ENCODE measurements at places on chromosomes 7 and 10.

- DNase-seq, result no peak
Observed at GRCh38 chr7:127988751-127989150, 42.5 kb downstream of the LRRC4 start.

DNA sequence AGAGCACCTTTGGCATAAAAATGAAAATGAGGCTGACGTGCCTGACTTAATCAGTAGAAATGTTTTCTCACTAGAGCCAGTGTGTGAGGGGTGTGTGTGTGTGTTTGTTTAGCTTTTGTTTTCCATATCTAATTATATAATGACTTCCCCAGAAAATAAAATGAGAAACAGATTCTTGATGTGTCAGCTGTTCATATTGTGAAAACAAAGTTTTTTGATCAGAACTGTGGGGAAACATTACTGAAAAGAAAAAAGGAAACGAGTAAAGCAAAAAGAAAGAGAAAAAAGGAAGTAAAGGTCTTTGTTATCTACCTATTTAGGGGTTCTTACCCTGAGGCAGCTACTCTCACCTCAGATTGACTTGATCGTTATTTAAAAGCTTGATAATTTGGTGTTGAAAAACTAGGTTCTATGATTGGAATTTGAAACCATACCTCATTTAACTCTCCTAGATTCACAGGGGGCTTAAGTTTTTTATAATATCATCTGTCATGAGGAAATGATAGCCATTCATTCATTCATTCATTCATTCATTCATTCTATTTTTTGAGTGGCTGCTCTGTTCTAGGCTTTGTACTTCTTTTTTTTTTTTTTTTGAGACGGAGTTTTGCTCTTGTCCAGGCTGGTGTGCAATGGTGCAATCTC is 58.0 kb downstream of the CREM start:
- no peak for DNase-seq

DNA sequence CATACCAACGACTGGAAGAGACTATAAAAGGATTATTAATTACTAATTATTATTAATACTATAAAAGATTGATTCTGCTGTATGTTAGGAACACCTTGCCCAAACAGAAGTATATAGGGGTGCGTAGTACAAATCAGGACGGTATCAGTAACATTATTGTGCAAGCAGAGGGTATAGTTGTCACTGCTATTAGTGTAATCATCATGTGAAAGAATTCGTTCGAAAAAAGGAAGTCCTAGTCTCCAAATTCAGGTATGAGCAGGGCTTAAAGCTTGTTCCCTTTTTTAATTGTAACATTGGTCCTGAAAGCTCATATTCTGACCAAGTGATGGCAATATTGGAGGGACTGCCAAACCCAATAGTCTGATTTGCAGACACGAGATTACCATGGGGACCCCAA is 81.8 kb downstream of the THSD7A start:
- DNase-seq, result no peak

GRCh38 chr7:117665368-117665767 is 185.5 kb downstream of the CFTR start:
- DNase-seq, result no peak

- no peak for DNase-seq
Observed at GRCh38 chr10:74337330-74338016, 186.5 kb downstream of the ADK start.

DNA sequence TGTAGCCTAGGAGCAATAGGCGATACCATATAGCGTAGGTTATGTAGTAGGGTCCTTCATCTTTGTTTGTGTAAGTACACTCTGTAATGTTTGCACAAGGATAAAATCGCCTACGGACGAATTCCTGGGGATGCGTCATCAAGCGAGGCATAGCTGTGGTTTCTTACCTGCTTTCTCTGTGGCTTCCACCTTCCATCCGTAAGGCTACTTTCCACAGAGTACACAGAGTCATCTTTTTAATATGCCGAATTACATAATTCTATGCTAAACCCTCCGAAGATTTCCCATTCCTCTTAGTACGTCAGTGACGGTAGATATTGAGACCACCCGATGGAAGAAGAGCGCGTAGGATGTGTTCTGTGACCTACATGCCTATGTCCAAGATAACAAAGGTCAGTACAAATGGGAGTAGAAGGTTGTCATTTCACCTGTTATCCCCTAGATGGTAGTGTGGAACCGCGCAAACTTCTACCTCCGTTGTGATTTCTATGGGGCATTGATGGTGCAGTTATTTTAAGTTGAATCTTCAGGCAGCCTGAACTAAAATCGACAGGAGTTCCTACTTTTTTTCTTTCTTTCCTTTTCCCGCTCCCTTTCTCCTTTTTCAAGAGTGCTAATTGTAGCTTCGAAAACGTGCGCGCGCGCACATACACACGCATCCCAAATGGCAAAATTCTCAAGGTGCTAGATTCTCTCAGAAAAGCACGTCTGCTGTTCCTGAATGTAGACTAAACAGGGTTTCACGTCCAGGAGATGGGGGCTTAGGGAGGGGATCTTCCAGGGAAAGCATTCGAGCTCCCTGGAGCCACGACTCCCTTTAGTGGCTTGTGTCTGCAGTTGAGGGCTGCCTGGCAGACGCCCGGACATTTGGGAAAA is 111.7 kb upstream of the MBL2 start:
- peak; percentile 2 for DNase-seq

- no peak for DNase-seq
Observed at GRCh38 chr10:118802126-118802793, 47.5 kb upstream of the CACUL1 start.

DNA sequence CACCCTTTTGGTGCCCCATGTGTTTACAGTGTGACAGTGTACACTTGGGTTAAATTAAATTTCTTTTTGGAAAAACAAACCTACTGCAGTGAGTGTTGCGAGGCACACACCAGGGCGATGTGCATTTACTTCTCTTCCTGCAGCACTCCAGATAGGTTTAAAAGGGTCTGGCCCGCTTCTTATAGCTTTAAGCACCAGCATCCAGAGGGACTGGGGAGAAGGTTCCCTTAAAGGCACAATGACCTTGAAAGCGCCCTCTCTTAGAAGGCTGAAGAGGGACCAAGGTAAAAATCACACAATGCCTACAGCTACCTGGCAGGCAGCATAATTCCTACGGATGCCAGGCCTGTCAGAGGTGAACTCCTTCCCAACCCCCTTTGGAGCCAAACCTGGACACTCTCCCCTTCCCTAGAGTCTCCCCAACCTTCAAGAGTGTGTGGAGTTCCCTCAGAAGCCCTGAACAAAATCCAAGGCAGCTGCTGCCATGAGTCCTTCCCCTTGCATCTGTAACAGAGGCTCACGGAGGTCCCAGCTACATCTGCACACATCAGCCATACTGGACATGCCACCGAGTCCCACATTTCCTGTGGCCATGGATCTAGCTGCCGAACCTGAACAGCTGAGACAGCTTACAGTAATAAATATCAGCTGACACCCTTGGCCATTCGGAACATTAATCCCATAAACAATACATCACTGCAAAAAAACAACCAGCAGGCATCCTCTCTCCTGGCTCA is 33.2 kb downstream of the TRIM8 start:
- no peak for DNase-seq

DNA sequence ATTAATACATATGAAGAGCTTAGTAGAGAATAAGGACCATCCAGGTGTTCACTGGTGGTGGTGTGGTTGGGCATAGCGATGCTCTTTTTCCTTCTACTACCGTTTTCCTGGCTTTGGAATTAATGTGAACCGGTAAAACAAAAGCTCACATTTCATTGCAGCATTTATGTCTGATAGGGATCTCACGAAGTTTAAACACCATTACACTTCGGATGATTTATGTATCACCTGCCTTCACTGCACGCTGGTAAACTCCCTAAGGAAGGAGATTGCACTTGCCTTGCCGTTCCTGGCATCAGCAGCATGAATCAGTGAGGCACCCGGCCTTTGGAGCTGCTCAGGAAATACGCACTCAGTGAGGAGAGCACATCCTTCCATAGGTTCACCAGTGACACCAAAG is 47.5 kb downstream of the WIPF3 start:
- no peak for DNase-seq

DNA sequence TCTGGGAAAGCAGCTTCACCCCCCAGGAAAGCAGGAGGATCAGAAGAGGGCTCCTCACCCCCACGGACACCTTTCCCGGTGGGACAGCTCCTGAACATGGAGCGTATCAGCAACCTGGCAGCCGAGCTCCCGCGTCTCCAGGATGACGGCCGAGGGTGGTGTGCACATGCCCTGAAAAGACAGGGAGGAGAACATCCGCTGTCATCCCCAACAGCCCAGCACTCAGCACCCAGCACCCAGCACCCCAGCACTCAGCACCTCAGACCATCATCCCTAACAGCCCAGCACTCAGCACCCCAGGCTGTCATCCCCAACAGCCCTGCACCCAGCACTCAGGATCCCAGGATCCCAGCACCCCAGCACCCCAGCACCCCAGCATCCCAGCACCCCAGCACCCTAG is 3.9 kb upstream of the CFAP46 start:
- DNase-seq, result no peak

DNA sequence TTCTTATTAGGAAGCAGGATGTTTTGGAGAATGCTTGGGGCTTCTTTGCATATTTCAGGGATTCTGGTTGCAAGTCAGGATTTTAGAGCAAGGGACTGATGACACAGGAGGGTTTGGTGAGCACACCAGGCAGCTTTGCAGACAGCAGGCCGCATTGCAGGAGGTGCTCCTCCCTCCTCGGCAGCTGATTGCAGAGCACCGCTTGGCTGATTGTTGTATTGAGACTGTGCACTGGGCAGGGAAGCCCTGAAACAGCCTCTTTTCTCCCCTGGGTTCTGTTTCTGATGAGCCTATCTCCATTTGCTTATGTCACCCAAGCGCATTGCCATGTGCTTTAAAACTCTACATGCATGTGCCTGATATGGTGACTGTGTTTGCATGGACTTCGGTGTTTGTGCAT is 769.6 kb downstream of the GRID1 start:
- DNase-seq, result no peak

DNA sequence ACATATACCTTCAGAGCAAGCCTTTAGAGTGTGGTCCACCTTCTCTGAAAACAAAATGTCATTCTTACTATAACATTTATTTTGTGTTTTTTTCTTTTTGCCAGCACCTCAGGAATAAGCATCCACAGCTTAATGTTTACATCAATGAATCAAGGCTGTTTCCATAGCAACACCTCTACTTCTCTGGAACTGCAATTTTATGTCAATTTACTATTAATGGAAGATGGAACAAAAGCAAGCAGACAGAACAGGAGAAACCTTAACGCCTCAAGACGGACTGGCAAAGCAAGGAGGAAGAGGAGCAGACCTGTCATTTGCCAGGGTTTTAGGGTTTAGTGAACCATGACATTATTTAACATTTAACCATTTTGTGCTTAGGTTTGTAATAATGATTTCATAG is 63.1 kb downstream of the PRR15 start:
- DNase-seq, result no peak

DNA sequence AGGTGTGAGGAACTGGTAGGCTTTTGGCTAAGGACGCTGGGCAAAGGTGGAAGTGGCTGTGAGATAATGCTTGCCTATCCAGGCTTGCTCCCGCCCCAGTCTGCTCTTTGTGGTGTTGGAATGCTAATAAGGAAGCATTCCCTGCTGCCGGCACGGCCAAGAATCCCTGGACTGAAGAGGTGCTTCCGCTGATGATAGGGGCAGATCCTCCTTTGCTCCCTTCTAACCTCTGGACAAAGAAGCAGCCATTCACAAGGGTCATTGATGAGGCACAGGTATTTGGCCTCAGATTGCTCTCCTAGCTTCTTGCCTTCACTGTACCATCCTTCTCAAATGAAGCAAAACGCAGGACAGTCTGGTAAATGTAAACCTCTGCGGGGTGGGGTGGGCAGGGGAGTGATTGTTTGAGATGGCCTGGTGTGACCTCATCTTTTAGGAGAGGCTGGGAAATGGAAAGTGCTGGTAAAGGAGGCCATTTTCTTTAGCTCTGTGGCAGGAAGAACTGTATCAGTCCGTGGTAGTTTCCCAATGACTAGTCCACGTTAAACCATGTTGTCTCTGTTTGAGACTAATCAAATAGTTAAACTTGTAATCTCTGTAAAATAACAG is 1.7 kb downstream of the PGAM1 start:
- DNase-seq, result no peak

DNA sequence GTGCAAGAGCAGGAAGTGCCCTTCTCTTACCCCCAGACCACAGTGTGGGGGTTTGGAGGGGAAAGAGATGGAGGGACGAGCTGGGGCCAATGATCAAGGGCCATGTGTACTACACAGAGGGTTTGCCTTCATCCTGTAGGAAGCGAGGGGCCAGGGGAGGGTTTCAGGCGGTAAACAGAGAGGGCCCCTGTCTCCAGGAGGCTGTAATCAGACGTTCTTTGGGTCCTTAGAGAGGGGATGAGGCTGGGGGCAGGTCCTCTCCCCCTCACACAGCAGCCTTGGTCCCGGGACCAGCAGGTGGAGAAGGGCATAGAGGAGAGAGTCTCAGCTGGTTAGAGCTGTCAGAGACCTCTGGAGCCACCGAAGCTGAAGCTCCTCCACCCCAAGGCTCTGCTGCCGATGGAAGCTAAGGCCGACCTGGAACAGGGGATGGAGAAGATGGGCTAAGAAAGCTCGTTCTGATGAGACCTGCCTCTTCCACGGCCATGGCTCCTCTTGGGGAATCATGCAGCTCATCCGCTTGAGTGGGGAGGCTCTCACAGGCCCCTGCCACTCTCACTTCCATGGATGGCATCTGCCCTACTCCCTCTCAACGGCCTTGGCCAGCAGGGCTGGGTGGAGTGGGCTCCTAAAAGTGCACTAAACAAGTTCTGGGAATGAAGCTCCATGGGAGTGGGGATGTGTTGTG is 3.5 kb downstream of the LOXL4 start:
- no peak for DNase-seq

- no peak for DNase-seq
Observed at GRCh38 chr7:36262309-36263094, 109.4 kb downstream of the EEPD1 start.

DNA sequence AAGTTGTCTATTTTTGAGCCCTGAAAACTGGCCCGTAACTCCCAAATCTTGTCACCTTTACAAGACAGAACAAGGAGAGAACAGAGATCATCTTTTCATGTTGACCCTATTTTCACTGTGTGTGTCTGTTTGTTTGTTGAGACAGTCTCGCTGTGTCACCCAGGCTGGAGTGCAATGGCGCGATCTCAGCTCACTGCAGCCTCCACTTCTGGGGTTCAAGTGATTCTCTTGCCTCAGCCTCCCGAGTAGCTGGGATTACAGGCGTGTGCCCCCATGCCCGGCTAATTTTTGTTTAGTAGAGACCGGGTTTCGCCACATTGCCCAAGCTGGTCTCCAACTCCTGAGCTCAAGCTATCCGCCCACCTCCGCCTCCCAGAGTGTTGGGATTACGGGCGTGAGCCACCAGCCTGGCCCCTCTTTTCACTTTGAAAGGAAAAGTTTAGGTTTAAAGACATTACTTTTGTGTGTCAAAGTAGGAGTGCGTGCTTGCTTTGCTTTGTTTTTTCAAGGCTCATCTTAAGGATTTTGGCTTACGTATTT is 32.1 kb downstream of the FOXK1 start:
- DNase-seq, result no peak

DNA sequence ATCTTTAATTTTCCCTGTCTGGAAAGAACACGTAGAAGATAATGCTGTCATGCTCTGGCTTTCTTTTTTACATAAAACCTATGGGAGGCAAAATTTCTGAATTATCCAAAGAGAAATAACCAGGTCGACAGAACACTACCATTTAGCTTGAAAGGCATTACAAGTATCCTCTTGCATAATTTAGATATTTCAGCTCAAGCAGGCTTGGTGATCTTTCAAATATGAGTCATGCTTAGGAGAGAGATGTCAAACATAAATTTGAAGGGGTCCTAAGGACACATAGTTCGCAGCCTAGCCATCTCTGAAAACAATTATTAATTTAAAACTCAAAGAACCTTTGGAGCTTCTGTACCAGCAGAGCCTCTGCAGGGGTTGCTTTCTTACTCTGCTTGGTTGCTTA is 100.9 kb downstream of the FAS start:
- DNase-seq, result no peak

Measured in C1 segment of cervical spinal cord (tissue), 14 donors.